ENCODE measurements at places on chromosomes 13 and 19.

GRCh38 chr13:33367171-33367895 is 81.8 kb upstream of the STARD13 start:
- no peak for DNase-seq

DNA sequence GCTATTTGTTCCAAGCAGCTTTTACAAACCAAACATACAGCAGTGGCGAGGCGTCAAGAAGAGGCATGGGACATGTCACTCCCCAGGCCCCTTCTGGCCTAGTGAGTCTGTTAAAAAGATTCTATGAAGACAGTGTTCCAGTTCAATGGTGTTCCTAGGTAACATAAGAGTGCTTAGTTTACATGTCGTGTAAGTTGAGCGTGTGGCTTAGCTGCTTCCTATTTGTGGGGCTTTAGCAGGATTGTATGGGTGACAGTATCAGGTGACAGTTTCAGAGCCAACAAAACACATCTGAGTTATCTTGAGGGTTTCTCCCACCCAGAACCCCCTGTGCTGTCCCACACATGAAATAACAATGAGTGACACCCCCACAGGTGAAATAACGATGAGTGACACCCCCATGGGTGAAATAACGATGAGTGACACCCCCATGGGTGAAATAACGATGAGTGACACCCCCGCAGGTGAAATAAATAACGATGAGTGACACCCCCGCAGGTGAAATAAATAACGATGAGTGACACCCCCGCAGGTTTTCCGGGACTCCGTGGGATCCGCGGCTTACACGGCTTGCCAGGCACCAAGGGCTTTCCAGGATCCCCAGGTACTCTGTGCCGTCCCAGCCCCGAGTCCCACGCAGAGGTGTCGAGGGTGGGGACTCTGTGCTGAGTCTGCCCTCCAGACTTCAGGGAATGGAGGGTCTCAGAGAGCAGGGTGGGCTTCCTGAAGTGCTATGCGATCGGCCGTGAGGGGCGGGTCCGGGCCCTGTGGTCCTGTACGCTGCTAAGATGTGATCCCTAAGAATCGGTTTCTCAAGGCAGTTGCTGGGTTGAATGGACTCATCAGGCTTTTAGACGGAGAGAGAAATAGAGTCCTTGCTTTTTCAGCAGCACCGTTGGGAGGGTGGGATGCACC is 68.6 kb downstream of the RAB20 start:
- no peak for DNase-seq

GRCh38 chr19:48127561-48127960 is 16.9 kb upstream of the PLA2G4C start:
- no peak for DNase-seq

- no peak for DNase-seq
Observed at GRCh38 chr13:67740871-67741535, 510.9 kb upstream of the PCDH9 start.

DNA sequence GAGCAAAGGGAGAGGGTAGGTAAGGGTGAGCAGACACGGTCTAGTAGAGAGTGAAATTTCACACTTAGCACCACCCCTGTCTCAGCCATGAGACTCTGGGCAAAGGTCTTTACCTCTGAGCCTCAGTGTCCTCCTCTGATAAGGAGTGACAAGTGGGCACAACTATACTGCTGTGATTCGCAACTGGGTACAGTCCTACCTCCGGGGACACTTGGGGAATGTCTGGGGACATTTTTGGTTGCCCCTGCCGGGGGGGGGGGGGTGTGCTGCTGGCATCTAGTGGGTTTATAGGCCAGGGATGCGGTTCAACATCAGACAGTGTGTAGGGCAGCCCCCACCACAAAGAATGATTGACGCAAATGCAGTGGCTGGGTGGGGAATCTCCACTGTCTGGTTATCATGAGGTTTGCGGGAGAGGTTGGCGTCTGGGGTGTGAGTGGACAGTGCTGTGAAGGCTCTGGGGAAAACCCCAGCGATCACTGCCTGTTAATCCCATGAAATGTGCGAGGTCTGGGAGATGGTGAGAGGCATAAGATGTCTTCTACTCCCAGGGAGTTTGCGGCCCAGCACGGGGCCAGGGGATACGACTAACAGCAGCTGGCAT is 4.3 kb downstream of the NACC1 start:
- DNase-seq = no peak

DNA sequence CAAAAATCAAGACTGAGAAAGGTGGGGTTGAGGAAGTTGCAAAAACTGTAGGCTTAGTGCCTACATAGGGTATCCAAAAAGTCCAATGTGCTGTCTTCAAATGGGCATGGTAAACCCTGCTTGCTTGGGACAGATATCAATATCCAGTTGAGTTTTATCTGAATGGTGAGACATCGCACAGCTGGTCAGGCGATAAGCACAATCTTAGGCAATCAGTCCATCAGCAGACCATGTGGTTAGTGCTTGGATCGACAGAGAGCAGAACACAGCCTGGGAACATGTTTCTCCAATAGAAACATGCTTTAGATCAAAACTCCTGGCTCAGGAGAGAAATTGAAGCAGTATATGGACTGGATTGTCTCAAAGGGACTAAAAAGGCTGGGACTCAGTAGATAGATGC is 151.3 kb upstream of the IPO5 start:
- DNase-seq = no peak

- no peak for DNase-seq
Observed at GRCh38 chr13:25046985-25047511, 48.9 kb upstream of the PABPC3 start.

DNA sequence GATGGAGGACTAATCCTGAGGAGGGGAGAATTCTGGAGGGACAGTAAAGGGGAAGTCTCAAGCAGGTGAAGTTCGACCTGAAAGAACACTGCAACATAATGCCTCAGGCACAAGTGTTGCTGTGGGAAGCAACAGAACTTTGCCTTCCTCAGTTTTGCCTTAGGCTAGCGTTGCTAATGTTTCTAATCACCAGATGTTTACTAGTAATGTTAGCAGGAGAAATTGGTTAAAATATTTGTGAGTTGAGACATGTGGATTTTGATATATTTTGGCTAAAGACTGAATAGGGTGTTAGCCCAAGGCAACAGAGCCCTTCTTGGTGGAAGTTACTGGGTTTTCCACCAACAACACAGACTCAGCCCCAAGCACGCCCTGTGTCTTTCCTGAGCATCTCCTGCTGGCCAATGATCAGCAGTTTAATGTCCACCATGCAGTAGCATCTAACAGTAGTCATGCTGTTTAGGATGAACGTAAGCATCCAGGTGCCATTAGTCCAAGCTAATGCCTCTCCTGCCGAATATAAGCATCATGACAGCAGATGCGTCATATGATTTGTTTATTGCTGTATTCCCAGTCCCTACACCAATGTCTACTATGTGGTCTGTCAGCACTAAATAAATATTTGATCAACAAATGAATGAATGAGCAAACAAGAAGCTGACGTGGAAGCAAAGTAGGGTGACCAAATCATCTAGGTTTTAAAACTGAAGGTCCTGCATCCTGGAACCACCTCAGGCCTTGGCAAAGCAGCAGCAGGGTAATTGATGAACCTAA is 511.9 kb upstream of the HTR2A start:
- DNase-seq = no peak

GRCh38 chr13:99391781-99392469 is 84.7 kb upstream of the GPR183 start:
- DNase-seq = no peak

DNA sequence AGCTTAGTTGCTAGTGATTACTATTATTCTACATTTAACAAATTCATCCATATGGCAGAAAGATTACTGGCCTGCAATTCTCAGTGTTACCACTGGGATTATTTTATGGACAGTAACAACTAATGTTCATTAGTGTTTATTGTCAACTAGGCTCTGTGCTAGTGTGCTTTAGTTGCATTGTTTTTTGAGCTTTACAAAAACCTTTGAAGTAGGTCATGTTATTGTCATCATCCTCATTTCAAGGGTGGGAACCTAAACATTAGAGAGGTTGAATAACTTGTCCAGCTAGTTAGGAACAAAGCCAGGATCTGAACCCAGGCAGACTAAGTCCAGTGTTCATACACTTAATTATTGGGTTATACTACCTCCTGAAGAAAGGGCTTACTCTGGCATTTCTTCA is 27.8 kb upstream of the TDRD3 start:
- no peak for DNase-seq

GRCh38 chr13:85533911-85534310 is 265.3 kb downstream of the SLITRK6 start:
- no peak for DNase-seq

DNA sequence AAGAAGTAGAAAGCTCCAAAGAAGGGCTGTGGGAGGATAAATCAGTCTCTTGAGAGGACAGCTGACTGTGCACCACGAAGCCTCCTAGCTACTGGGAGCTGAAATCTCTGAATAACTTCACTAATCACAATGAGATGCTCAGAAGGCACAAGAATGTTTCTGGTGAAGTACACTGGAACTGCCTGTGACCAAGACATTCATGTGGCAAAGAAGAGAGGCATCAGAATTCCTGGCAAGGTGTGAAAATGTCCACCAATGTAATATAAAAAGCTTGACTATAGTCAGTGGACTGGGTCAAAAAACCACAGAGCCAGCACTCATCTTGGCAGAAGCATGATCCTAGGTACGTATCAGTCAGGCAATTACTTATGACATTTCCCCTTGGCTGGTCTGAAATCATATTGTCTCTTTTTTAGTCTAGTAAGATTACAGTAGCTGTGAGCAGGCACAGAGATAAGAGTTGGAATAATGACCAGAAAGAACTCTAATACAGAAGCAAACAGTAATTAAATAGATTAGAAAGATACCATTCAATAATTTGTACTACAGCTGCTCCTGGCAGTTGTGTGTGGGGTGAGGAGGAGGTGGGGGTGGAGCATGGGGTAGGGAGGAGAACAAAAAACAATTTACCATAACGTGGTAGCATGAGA is 434.7 kb downstream of the DIAPH3 start:
- no peak for DNase-seq

DNA sequence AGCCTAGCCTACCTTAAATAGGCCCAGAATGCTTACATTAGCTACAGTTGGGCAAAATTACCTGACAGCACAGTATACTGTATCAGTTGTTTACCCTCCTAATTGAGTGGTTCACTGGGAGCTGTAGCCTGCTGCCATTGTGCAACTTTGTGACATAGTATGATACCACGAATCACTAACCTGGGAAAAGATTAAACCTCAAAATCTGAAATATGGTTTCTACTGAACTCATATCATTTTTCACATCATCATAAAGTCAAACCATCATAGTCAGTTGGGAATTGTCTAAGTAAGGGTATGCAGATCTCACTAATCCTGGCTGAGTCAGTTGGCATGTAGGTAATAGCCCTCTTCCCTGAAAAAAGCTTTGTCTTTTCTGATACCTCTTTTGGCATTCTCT is 9.2 kb downstream of the PAN3 start:
- DNase-seq = no peak

- DNase-seq = no peak
Observed at GRCh38 chr13:50122455-50122854, 107.2 kb downstream of the KCNRG start.

GRCh38 chr19:12163826-12164225 is 930 bp downstream of the ZNF136 start:
- DNase-seq = no peak

DNA sequence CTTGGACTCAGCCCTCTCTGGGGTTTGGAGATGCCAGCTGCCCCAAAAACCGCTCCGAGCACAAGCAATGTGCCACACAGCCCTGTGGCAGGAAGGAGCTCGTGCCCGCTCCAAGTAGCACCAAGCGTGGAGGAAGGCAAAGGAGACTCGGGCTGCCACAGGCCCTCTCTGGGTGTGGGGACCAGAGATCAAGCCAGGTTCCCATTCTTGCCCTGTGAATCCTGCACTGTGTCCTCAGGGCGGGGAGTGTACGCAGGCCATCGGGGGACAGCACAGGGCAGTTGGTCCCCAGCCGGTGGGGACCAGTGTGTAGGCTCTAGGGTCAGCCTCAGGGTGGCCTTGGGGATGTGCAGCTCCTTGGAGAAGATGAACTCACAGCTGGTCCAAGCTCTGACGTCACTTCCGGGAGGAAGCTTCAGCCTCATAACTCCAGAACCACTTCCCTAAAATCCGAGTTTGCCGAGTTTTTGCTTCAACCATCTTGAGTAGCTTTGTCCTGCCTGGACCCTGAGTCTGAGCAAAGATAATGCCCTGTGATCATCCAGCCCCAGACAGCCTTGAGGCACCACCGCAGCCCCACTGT is 9.3 kb upstream of the CPAMD8 start:
- DNase-seq = no peak

- DNase-seq = no peak
Observed at GRCh38 chr19:49514151-49514550, 1.7 kb downstream of the FCGRT start.

DNA sequence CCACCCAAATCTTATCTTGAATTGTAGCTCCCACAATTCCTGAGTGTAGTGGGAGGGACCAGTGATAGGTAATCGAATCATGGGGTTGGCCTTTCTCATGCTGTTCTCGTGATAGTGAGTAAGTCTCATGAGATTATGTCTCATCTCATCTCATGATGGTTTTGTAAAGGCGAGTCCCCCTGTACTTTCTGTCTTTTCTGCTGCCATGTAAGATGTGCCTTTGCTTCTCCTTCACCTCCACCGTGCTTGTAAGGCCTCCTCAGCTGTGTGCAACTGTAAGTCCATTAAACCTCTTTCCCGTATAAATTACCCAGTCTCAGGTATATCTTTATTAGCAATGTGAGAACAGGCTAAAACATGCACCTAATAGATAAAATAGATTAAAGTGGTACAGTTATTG is 756.4 kb upstream of the SLITRK5 start:
- DNase-seq = no peak

GRCh38 chr19:15331419-15332310 is 674 bp downstream of the BRD4 start:
- peak; percentile 75 for DNase-seq

- DNase-seq = no peak
Observed at GRCh38 chr13:76292726-76293125, 593.5 kb downstream of the KCTD12 start.

DNA sequence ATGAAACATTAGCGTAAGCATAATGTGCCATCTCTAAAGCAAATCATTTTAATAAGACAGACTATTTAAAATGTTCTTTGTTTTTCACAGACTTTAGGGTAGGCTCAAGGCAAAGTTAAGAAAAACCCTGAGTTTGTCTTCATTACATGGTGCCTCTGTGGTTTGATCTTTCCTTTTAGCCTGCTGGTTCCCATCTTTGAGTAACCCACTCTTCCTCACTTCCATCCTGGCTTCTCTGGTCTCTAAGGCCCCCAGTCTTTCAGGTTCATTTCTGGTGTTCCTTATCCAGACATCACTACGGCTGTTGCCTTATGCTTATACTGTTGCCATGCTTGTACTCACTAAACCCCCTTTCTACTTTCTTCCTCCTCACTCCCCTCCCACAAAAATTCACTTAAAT is 38.4 kb downstream of the DACH1 start:
- DNase-seq = no peak

All from left forelimb (tissue), 1 donor.